ENCODE measurements at places on chromosomes 13 and 19.

- no peak for DNase-seq
These were observed 9.0 kb upstream of the ECH1 start for GRCh38 chr19:38840583-38840968.

DNA sequence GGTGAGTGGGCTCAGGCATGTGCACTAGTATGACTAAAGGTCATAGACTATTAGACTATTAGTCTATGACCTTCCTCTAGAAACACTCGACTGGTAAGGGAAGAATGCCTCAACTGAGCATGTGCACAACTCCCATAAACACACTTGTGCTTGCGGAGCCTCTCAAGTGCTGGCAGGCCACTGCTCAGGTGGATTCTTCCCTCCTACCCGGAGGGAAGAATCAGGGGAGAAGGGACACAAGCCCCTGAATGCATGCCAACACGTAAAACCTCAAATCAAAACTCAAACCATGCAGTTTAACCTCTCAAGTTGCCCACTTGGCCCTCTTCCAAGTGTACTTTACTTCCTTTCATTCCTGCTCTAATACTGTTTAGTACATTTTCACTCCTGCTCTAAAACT, 287.6 kb upstream of the SGCG start:
- DNase-seq, result no peak

- DNase-seq, result no peak
These were observed 107.0 kb downstream of the ZNF429 start for GRCh38 chr19:21612403-21612872.

GRCh38 chr13:62747629-62748028, 1332.0 kb upstream of the PCDH20 start:
- no peak for DNase-seq

DNA sequence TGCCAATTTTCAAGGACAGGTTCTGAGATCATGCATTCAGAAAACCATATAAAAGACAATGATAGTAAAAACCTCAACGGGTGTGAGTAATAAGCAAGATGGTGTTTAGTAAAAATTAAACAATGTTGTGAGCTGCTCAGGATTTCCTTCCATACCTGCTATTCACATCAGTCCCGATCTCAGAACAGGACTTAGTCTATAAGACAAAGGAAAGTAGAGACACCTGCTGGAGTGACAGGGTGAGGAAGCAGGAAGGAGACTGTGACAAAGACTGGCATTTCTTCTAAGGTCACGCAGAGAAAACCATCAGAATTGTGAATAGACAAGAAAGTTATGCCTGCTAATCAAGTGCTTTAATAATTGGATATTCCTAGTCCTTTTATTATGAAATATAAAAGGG, 648.0 kb downstream of the DACH1 start:
- no peak for DNase-seq

- DNase-seq, result no peak
These were observed 154.3 kb upstream of the VSTM2B start for GRCh38 chr19:29371251-29372090.

DNA sequence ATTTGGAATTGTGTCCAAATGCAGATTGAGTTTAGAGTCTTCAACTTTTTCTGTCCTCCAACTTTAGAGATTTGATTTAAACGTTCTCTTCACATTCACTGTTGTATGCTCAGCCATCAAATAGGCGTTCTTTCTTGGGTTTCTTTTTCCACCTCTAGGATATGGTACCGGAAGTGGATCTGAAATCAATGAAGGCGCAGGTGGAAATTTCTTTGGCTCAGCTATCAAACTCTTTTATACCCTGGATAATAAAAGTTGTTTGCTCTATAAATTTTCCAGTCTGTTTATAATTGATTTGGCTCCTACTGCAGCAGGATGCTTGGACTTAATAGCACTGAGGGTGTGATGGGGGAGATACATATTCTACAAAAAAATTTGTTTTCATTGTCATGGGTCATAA, 1.6 kb downstream of the COG3 start:
- DNase-seq, result no peak

- peak; percentile 7 for DNase-seq
These were observed 35.9 kb downstream of the OXGR1 start for GRCh38 chr13:96958286-96958891.

DNA sequence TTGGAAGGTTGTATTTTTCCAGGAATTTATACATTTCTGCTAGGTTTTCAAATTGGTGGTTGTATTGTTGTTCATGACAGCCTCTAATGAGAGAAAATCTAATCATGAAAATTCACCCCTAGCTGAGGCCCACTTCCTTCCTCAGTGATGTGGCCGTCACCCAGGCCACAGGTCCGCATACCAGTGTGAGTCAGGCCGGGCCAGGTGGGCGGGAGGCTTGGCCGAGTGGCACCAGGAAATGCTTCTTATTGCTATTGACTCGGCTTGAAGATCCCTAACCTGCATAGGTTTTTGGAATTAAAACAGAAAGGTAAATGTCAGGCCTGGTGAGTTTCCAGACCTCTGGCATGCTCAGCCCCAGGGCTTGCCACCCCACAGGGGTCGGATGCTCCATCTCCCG, 88.7 kb downstream of the SCGB2B2 start:
- no peak for DNase-seq

- no peak for DNase-seq
These were observed 56.2 kb upstream of the GPR183 start for GRCh38 chr13:99363391-99363790.

DNA sequence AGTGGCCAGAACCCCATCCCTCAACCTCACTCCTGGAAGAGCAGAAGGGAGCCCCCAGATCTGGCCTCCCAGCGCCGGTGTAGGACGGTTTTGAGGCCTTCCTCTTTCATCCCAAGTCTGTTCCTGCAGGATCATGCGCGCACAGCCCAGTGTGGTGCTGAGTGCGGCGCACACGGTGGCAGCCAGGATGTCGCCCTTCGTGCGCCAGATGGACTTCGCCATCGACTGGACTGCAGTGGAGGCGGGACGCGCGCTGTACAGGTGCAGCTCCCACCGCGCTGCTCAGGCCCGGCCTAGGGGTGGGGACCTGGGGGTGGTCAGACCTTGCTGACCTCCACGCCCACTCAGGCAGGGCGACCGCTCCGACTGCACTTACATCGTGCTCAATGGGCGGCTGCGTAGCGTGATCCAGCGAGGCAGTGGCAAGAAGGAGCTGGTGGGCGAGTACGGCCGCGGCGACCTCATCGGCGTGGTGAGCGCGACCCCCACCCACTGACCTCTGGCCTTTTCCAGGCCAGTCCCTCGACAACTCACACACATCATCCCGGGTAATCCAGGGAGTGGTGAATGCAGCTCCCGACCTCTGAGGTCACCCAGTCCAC, 14.8 kb downstream of the PNPLA6 start:
- DNase-seq, result no peak

GRCh38 chr19:3007975-3008374, 21.1 kb downstream of the TLE2 start:
- no peak for DNase-seq

GRCh38 chr13:49791315-49791710, 1.2 kb downstream of the KPNA3 start:
- DNase-seq, result peak; percentile 27

- DNase-seq, result no peak
These were observed 4.4 kb upstream of the CNMD start for GRCh38 chr13:52743988-52744387.

- DNase-seq, result no peak
These were observed 5.4 kb downstream of the CD320 start for GRCh38 chr19:8302734-8303133.

DNA sequence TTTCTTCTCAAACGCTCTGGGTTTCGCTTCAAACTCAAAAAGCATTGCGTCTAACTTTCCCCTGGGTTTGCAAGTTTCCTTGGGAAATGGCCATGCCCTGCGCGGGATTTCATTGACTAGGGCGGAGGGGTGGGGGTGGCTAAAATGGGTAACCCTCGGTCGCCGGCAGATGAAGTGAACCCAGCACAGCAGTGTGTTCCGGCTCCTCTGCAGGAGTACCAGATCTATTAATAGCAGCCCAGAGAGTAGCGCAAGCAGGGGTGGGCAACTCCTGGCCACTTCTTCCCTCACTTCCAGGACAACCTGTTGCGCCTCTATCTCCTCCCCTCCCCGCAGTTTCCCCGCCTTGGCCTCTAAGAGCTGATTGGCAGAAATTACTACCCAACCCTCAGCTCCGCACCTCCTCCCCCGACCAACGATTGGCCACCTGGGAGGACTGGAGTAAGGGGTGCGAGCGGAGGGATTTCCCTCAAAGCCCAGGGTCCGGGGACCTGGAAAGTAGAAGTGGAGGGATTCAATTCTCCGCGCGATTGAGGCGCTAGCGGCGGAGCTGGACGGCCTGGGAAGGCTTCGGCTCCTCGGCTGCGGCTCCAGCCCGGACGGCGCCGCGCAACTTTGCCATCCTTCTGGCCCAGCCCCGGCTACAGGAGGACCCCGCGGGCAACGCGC, at the start of gene FREM2:
FREM2 (plus strand) TSS at position 501 of the 669 bp plus-strand sequence. CDS start 268 bp downstream, outside the sequence.
- DNase-seq, result no peak

DNA sequence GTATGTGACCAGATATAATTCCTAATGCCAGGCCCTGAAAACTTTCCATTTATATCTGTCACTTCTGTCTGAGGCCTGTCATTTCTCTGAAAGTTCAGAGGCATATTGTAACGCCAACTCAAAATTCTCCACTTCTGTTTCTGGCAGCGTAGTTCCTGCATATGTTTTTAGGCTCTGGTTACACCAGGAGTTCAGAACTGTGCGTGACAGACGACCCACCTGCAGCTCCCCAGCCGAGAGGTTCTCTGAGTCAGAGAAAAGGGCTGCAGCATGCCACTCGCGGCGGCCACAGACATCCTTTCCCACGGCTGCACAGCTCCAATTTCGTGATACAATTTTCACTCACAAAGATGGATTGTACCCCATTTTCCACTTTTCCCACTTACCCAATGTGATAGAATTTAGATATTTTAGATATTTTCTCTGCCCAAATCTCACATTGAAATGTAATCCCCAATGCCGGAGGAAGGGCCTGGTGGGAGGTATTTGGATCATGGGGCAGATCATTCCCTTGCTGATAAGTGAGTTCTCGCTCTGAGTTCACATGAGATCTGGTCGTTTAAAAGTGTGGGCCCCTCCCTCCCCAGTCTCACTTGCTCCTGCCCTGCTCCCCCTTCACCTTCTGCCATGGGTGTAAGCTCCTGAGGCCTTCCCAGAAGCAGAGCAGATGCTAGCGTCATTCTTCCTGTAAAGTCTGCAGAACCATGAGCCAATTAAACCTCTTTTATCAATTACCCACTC, 308.1 kb downstream of the LIG4 start:
- DNase-seq, result no peak

- no peak for DNase-seq
These were observed 26.6 kb downstream of the SIGLEC7 start for GRCh38 chr19:51168564-51169282.

- DNase-seq, result no peak
These were observed 559 bp downstream of the POLR2E start for GRCh38 chr19:1094655-1094977.

DNA sequence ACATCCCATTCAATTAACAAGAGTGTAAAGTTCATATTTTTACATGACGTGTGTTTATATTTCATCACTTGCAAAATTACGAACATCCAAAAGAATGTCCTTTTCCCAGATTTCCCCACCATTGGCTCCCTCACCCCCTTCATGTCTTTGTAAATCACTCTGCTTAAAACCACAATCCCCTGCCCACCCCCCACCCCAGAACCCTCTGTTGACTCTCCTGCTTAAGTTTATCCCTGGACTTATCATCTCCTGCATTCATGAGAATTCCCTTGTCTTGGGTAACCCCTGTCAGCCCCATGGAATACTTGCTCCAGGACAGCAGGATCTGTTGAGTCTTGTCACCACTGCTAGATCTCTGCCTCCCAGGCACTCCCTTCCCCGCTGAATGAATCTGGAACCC, 109.9 kb downstream of the COL4A1 start:
- DNase-seq, result no peak

DNA sequence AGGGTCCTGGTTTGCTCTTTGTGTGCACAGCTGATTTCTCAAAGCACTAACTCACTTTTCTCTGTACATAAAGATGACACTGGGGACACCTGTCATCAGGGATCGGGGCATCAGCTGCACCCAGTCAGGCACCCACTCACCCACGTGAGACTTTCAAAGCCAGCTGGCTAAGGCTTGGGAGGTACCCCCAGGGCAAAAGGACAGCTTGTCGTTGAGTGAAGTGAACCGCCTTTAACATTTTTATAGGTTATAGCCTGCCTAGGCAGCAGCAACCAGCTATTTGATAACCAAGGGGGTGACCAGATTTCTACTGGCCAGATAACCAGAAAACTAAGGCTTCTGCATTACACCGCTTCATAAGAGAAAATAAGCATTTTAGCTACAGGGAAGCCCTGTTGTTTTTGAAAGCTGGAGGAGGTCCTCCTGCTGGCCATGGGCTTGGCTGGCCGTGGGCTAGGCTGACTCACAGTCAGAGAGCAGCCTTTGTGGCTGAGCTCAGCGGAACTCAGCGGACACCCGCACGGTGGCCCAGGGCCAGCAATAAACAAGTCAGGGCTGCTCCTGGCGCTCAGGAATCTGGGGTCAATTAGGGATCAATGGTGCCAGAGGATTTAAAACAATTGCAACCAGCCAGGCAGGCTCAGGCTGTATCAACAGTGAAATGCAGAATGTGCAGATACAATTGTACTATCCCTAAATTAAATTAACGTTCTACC, 57.1 kb downstream of the ALOX5AP start:
- no peak for DNase-seq

- peak; percentile 52 for DNase-seq
These were observed 1124.2 kb downstream of the SLITRK1 start for GRCh38 chr13:82758044-82758443.

GRCh38 chr13:28955264-28955966, 135.3 kb downstream of the MTUS2 start:
- no peak for DNase-seq

GRCh38 chr19:18841400-18841799, 9.6 kb downstream of the UPF1 start:
- DNase-seq, result no peak

GRCh38 chr13:60152114-60152513, 11.6 kb downstream of the DIAPH3 start:
- DNase-seq, result no peak

GRCh38 chr19:51143486-51143885, 1.4 kb downstream of the SIGLEC7 start:
- no peak for DNase-seq

GRCh38 chr13:36696410-36697010, 22.7 kb downstream of the SERTM1 start:
- no peak for DNase-seq

DNA sequence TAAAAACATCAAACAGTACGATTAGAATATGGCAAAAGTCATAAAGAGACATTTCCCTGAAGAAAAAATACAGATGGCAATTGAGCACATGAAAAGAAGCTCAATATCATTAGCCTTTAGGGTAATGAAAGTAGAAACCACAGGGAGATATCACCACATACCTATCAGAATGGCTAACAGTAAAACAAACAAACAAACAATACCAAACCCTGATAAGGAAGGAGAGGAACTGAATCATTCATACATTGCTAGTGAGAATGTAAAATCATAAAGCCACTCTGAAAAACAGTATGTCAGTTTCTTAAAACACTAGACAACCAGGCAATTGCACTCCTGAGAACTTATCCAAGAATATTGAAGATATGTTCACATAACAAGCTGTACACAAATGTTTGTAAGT, 1342.5 kb upstream of the SLC10A2 start:
- DNase-seq, result no peak

GRCh38 chr13:97390941-97391600, 42.9 kb upstream of the RAP2A start:
- DNase-seq, result no peak
